LNCaP clone FGC (cell line): ENCODE measurements at places on chromosomes 3 and 15.

- DNase-seq = no peak
These were observed 721 bp downstream of the MYEF2 start for GRCh38 chr15:48177383-48177765.

- DNase-seq = no peak
These were observed 3.1 kb upstream of the MECOM start for GRCh38 chr3:169666376-169667165.

GRCh38 chr3:70984776-70985482 is 598.6 kb downstream of the FOXP1 start:
- DNase-seq = no peak

DNA sequence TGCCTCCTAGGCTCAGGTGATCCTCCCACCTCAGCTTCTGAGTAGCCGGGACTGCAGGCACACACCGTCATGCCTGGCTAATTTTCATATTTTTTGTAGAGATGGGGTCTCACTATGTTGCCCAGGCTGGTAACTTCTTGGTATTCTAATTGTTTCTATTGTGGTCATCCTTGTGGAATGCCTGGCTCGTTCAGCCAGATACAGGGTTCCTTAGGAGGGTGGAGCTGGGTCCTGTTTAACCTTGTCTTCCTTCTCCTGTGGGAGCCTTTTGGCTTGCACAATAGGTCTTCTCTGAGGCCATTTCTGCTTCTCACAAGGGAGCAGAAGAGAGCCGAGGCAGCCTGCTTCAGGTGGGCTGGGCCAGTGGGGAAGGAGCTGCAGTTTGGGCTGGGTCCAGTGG is 15.7 kb downstream of the PLEKHO2 start:
- DNase-seq = no peak

DNA sequence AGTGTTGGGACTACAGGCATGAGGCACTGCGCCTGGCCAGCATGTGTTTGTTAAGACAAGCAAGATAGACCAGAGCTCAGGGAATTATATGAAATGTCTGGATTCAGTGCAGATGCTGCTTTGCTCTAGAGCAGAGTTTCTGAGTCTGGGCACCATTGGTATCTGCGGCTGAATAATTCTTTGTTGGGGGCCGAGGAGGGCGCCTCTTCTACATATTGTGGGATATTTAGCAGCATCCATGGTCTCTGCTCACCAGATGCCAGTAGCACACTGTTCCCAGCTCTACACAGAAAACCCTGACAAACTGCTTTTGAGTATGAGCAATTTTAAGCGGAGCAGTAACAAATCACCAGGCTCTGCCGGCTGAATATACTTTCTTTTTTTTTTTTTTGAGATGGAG is 3.6 kb upstream of the LDHAL6B start:
- no peak for DNase-seq

DNA sequence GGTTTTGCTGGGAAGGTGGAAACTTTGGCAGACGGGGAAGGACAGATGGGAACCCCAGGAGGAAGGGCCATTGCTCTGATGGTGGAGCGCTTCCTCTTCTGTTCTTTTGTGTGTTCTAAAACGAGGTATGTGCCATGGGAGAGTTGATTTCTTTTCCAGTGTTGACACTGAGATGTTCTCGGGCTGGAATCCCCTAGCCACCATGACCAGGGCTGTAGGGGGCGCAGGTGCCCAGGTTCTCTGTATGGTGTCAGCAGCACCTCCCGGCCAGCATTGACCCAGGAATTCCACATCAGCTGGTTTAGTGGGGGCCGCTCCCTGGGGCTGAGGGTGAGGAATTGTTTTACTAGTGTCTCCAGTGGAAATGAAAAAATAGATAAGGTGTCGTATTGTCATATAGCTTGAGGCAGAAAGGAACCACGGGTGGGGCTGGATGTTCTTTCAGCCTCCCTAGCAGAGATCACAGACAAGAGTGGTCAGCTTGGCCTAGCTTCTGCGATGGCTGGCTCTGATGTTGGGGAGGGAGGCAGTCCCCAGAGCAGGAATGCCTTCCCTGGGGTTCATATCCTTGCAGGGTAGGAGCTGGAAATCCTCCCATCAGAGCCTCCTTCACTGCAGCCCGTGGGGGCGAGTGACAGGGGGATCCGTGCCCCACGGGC is 34.2 kb upstream of the ACAD9 start:
- DNase-seq = no peak

DNA sequence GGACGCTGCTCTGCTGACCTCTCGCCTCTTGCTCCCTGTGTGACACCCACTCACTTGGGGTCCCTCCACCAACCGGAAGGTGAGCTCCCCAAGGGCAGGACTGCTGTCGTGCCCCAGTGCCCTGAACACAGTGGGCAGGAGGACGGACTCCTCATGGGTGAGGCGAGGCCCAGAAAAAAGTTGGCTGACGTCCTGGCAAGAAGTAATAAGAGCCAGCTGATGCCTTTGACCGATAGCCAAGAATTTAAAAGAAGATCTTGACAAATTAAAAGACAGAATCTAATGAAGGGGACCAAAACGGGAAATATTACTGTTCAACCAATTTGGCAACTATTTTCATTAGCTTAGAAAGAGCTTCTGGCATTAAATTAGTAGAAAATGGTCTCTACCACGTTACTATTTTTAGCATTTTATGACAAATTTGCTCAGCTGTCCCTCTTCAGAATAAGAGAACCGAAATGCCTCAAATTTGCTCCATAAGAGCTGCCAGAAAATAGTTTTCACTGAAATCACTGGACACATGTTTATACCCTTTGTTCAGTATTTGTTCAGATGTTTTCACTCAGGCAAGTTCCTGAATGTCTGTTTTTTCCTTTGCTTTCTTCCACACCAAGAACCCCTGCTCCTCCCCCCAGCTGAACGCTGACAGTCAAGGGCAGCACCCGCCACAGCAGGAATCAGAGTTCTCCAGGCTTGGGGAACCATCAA is 60.5 kb downstream of the XXYLT1 start:
- no peak for DNase-seq

DNA sequence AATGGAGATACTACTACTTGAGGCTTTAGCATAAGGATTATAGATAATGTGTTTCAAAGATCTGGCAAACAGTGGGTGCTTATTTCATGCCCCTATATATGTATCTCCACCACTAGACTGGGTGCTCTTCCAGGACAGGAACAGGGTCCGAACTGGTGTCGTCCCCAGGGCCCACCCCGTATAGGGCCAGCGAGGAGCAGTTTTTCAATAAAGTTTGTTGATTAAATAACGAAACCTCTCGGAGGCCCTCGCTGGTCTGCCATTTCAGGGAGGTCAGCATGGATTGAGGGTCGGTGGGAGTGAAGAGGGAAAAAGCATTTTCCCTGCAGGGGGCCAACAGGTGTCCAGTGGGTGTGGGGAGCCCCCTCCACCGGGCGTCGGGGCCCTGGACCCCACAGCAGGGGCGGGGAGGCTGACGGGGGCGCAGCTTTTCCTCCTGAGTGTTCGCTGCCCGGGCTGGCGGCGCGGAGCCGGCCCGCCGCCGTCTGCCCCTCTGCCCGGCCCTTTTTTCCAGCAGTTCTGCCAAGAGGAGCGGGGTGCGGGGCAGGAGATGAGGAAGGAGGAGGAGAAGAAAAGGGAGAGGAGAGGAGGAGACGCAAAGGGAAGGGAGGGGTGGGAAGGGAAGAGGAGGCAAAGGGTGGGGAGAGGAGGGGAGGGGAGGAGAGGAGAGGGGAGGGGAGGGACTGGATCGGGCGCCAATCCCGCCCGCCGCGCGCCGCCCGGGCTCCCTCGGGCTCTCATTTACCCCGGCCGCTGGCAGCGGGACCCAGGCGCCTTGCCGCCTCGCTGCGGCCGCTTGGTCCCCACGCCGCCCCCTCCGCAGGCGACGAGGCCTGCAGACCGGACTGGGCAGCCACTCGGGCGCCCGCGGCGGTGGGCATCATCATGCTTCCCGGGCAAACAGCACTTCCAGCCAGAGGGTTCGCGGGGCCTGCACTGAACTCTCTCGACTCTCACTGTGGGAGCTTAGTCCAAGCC is 66.3 kb downstream of the ISG20 start:
- no peak for DNase-seq

GRCh38 chr15:100627789-100628395 is 25.5 kb downstream of the ASB7 start:
- peak; percentile 61 for DNase-seq

DNA sequence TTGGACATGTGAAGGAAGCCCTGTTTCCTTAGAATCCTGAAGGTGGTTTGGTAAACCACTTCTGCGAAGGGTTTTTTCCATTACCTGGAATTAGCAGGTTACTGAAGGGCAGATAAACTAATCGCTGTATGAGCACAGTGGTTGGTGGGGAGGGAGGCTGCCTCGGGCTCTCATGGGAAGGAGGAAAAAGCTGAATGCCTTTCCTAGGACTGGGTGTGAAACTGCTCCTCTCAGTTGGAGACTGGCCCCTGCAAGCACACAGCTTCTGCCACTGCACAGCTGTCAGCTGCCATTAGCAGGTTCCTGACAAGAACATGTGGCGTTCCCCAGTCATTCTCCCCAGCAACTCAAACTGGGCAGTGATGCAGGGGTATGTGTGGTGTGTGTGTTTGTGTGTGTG is 376.3 kb downstream of the GAP43 start:
- no peak for DNase-seq

DNA sequence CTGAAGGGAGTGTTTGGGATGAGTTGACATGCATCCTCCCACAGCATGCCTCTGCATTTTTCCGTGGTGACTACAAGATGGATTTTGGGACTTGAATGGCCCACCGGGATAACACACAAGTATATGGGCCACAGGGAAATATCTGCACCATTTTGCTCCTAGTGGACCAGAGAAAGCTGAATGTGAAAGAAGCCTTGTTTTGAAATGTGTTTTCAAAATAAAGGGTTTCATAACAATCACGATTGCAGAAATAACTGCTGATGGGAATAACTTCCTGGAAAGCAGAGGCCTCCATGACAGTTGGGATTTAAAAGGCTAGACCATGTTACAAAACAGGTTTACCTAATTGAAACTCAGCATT is 77.5 kb upstream of the PRR23C start:
- DNase-seq = no peak

- DNase-seq = no peak
These were observed 24.3 kb upstream of the ATP8B4 start for GRCh38 chr15:50143255-50143860.

DNA sequence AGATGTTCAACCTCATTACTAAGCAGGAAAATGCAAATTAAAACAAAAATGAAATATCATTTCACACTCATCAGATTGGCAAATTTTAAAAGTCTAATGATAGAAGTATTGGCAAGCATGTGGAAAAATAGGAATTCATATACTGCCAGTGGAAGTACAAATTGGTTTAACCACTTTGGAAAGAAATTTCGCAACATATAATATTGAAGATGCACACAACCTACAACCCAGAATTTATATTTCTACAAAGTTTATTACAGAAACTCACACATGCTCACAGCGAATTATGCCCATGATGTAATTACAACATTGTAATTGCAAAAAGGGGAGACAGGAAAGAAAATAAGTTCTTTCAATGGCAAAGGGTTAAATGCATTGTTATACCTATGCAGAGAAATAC is 324.1 kb downstream of the IGSF11 start:
- DNase-seq = no peak

GRCh38 chr15:41661078-41661517 is 893 bp downstream of the MGA start:
- no peak for DNase-seq

- no peak for DNase-seq
These were observed 29.0 kb downstream of the CD80 start for GRCh38 chr3:119530456-119530855.

DNA sequence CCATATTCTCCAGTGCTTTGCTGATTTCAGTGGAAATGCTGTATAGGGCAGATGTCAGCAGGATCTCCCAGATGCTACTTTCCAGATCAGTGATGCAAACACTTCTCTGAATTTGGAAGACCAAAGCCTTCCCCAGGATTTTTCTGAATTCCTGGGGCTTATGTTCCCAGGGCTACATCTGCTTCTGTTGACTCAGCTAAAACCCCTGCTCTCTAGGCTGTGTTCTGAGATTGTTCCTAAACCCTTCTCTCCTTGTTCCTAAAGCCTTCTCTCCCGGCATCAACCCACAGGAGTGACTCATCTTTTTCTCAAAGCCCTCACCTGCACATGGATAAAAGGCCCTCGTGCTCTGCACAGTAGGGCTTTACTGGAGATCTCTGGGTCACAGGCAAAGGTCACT is 35.5 kb downstream of the FAH start:
- DNase-seq = no peak

GRCh38 chr3:151117047-151117446 is 31.6 kb downstream of the MED12L start:
- no peak for DNase-seq

DNA sequence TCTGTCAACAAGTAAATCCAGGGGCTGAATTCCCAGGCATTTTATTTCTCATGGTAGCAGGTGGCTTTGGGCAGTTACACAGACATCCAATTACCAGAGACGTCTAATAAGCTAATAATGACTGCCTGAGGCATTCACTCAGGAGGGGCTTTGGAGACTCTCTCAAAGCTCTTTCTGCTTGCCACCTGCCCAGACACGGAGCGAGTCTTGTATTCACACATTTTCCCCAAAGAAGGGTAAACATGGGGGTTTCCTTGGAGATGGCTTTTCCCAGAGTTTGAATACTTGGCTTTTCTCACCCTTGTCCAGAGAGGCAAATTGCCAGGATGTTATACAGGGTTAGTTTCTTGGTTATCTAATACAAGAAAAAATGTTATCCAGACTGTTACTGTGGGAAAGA is 132.6 kb downstream of the DIPK2A start:
- no peak for DNase-seq

DNA sequence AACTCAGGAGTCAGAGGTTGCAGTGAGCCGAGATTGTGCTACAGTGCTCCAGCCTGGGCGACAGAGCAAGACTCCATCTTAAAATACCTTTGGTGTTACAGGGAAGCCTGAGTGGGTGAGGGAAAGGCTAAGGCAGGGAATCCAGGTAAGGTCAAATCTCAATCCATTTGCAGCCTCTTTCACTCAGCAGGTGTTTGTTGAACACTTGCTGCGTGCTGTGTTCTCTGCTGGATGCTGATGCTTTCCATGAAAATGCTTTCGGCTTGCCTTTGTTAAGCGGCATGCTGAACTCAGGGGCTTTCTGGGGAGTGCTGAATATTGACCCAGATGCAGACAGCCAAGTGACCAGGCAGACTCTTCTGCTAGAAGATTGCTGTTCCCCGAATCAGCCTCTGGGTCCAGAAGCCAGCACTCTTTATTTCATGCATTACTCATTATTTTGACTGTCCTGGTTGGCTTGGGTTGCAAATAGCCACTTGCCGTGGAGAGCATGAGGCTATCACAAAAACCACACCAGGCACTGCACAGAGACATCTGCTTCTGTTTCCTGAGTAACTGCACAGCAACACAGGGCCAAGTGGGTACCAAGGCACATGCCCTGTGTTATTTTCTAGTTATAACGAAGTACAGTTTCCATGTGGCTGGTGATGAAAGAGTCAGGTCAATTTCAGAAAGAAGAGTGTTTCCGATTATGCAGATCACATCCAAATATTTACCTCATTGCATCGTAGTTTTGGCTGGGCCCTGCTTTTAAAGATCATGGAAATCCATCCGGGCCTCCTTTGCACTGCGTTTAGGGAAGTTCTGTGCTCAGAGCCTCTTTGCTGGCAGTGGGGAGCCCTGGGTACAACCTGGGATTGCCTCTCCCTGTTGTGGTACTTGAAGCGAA is 88.6 kb downstream of the THSD4 start:
- no peak for DNase-seq

GRCh38 chr15:60745469-60746061 is 266.6 kb upstream of the ICE2 start:
- no peak for DNase-seq

GRCh38 chr3:172666873-172667694 is 43.8 kb downstream of the NCEH1 start:
- DNase-seq = peak; percentile 81
